ENCODE measurements at places on chromosomes 3 and 15.

- DNase-seq, result no peak
Measured at GRCh38 chr3:32817558-32818228, at the start of gene TRIM71. Gene TRIM71 (plus strand): TSS chr3:32817997. CDS start chr3:32818081, 84 bp downstream.

DNA sequence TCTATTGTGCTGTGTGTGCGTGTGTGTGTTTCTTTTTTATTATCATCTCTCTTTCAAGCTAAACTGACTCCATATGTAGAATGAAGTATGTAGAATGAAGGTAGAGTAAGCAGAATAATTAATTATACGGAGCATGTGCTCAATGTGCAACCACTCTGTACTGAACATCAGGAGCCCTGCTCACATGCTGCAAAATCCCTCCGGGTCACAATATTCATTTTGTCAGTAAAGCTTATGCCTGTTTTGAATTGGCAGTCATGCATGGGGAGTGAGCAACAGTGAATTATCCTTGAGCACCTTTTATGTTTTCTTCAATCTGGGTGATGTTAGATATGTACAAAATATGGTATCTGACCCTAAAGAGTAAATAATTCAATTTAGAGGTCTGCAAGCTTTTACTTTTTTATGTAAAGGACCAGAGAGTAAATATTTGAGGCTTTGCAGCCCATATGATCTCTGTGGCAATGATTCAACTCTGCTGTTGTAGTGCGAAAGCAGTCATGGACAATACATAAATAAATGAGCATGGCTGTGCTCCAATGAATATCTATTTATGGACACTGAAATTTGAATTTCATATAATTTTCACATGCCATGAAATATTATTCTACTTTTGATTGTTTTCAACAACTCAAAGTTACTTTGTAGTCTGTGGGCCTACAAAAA lies 199.9 kb downstream of the VGLL3 start:
- DNase-seq, result no peak

DNA sequence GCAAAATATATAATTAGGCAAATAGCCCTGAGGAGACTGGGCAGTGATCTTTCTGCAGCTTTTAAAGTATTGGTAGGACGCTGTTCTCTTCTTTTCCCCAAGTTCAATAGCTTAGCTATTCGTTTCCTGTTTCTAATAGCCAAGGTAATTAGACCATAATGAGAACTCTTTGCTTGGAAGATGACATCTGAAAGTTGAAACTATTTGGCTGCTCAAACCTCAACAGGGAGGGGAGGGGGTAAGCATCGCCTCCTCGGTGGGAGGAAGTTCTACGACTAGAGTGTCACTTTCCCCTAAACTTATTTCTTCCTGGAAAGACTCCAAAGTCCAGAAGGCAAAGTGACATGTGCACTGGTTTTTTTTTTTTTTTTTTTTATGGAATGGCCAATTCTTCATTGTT lies 22.8 kb upstream of the ALDH1A3 start:
- DNase-seq, result no peak

- no peak for DNase-seq
Measured at GRCh38 chr15:44308415-44308814, 19.9 kb downstream of the GOLM2 start.

GRCh38 chr3:25812644-25813043 lies 22.8 kb downstream of the OXSM start:
- no peak for DNase-seq

Data from effector memory CD8-positive, alpha-beta T cell (primary cell).